ENCODE measurements at places on chromosomes 6 and 20.

DNA sequence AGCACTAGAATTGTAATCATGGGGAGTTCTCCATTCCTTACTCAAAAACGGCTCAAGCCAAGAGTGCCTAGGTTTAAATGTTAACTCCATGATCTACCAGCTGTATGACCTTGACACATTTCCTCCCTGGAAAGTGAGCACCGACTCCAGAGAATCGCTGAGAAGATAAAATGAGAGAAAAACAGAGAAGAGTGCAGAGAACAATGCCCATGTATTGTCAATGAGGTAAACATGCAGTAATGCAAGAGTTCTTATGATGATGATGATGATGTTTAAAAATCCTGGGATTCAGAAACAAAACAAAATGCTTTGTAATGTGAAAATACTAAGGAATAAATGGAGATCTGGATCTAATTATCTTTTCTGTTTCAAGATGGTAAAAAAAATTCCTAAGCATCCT is 64.8 kb upstream of the BEND6 start:
- no peak for DNase-seq

GRCh38 chr6:32761072-32761471 is 2.3 kb downstream of the HLA-DQB2 start:
- DNase-seq, result no peak

- no peak for DNase-seq
These were observed 82.0 kb upstream of the B3GAT2 start for GRCh38 chr6:71038711-71039344.

GRCh38 chr6:163710532-163711470 is 296.3 kb downstream of the QKI start:
- DNase-seq, result no peak

- DNase-seq, result no peak
These were observed 8.0 kb downstream of the STK35 start for GRCh38 chr20:2109425-2110210.

DNA sequence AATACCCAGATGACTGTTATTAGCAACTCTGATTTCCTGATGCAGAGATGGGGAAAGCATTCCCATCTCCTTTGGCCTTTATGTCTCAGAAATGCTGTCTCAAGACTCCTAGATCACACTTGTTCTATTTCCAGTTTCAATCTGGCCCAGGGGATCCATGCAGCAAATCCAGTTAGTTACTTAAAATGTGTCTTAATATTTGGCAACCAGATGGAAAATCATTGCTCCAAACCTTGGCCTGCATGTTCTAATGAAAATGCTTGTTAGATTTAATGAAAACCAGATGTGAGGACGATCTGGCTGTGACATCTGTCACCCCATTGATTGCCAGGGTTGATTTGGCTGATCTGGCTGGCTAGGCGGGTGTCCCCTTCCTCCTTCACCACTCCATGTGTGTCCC is 125.2 kb downstream of the TSHZ2 start:
- no peak for DNase-seq

DNA sequence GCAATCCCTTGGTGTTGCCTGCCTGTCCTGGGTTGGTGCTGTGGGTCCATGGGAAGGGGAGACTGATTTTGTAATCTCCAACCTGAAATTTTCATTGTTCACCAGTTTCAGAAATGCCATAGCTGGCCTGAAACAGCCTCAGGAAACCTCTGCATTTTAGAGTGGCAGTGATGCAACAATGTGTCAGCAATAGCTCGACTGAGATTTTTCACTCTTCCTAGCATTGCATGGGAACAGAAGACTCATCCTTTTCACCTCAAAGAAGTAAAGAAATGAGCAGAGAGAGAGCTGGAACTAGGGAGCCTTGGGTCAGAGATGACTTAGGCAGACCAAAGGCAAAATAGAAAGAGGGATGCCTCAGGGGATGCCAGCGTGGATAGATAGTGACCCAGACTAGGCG is 23.7 kb upstream of the TMEM14A start:
- DNase-seq, result no peak

GRCh38 chr20:23157734-23158133 is 71.6 kb upstream of the CD93 start:
- no peak for DNase-seq

DNA sequence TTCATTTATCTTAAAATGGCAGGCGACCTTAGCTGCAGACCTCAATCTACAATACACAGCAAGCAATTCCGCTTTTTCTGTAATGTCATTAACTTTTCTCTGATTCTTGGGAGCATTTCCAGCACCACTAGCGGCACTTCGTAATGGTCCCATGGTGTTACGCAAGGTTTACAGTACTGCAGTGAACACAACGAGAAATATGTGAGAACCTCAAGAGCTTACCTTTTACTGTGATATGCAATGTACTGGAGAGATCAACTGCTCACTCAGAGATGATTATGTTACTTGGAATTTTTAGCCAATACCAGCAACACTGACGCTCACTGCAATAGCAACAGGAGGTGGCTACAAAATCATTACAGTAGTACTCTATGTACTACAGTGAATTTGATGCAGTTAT is 2.8 kb upstream of the CEP43 start:
- DNase-seq, result no peak

GRCh38 chr6:168280020-168280898 is 39.3 kb downstream of the DACT2 start:
- no peak for DNase-seq

Data from NCI-H1105 (cell line).